ENCODE measurements at places on chromosomes 7 and 10.

DNA sequence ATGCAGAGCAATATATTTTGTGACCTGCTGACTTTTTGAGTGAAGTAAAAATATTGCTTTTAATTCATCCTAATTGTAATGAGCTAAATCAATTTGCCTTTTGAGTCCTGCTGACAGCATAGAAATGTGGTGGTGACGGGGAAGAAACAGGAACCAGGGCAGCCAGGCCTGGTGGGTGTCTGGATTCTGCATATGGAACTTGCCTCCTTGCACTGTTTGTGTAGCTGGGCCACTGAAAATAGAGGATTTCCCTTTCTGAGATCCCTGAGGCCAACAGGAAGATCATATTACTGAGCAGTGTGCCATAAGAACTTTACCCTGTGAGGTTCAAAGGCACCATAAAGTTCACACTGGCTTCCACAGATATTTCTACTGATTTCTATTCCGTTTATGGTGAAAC is 488.4 kb upstream of the AKR1E2 start:
- DNase-seq, result no peak

GRCh38 chr10:29816801-29817558 is 182.2 kb upstream of the SVIL start:
- DNase-seq, result no peak

GRCh38 chr7:134062460-134062859 is 64.7 kb upstream of the LRGUK start:
- no peak for DNase-seq

GRCh38 chr10:116265686-116266085 is 7.3 kb downstream of the GFRA1 start:
- DNase-seq, result no peak

GRCh38 chr10:133039107-133039802 is 48.5 kb upstream of the ADGRA1 start:
- DNase-seq, result no peak

DNA sequence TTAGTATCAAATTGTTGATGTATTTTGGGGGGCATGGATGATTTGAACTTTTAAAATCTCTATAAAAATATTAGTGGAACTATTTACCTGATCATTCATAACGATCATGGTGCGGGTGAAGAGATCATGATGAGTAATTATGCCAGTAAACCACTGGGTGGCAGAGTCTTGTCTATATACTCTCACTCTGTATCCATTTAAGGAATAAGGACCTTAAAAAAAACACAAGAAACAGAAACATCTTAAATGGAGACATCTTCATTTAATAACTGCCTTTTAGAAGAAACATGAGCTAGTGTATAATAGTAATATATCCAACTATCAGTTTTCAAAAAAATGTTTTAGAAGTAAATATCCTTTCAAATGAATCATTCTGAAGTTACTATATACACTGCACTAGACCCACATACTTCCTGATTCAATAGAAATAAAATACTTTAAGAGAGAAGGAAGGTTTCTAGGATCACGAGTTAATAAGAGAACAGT is 84.0 kb downstream of the NRBF2 start:
- DNase-seq, result no peak

DNA sequence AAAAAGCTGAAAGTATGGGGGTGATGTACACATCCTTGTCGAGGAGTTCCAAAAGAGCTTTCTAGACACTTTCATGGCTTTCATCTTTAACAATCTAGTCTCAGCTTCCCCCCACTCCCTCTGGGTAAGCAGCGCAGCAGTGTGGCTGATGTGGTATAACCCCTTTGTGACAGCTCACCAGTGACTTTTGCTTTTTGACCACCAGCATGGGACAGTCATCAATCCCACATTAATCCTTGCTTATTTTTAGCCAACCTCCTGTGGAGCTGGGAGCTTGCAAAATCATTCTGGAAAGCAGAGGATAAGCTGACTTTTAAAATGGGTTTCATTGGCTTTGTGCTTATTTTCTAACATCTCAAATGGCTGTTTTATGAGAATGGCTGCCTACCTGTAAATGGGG is 272.7 kb downstream of the HDAC9 start:
- DNase-seq, result no peak

- no peak for DNase-seq
Observed at GRCh38 chr10:70558871-70559810, 43.4 kb downstream of the PRF1 start.

- DNase-seq, result no peak
Observed at GRCh38 chr7:130941322-130942210, 207.6 kb upstream of the KLF14 start.

DNA sequence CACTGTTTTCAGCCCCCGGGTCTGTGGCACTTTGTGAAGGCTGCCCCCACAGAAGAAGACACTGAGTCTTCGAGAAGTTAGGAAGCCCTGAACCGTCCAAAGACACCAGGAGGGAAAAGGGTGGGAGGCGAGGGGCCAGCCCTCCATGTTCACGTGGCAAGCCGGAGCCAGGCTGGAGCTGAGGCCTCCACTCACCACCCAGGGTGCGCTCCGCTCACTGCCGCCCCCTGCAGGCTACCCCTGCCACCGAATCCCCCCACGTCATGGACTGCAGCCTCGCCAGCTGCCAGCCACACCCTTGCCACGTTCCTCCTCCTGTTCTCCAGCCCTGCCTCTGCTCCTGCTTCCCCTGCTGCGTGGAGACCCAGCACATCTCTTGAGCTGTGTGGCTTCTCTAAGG is 59.0 kb upstream of the EN2 start:
- DNase-seq, result no peak

DNA sequence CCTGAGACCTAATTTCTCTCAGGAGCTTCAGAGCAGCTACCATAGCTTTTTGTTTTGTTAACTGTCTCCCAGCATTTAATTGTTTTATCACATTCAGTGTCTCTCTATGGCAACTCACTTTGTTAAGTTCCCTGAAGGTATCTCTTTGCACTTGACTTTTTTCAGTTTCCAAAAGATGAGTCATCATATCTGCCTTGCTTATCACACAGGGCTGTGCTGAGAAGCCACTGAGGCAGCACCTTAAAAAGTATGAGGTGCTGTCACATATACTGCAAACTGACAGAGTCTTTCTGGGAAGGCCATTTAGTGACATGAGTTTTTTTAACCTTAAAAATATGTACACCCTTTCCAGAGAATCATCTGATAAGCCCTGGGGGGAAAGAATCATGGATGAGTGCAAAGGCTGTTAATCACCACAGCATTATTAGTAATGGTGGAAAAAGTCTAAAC is 56.8 kb downstream of the PPP1R3C start:
- no peak for DNase-seq

DNA sequence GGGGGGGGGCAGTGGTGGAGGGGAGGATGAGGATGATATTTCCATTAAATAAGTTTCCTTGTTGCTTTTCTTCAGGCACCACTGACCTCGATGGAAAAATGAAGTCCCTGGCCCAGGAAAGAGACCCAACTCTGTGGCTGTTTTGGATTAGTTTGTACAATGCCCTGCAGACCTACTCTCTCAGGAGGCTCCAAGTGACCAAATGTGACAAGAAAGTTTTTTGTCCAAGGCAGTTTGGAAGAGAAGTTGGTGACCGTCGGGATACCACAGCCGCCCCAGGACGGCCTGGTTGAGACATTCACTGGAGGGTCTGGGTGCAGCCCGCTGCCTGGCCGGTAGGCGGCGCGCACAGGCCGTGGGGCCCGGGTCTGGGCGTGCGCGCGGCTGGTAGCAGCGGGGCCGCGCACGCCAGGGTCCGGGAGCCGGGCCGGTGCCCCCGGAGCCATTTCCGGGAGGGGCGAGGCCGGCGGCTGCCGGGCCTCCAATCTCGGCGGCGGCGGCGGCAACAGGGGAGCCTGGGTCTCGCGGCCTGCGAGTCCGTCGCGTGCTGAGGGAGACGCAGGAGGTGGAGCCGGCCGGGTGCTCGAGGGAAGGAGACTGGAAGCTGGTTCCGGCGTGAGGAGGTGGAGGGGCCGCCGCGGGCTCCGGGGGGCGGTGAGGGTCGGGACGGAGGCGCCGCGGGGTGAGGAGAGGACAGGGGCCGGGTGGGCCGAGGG is at the start of gene SGPL1:
Gene SGPL1 (plus strand): TSS at position 445 of the 716 bp plus-strand sequence. CDS start 906 bp downstream, outside the sequence.
- DNase-seq, result no peak

GRCh38 chr7:8389593-8390261 is 43.7 kb upstream of the NXPH1 start:
- DNase-seq, result no peak

DNA sequence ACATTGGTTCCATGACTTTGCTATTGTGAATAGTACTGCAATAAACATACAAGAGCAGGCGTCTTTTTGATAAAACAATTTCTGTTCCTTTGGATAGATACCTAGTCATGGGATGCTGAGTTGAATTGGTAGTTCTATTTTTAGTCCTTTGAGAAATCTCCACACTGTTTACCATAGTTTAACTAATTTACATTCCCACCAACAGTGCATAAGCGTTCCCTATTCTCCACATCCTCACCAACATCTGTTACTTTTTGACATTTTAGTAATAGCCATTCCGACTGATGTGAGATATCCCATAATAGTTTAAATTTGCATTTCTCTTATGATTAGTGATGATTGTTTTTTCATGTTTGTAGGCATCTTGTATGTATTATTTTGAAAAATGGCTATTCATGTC is 707.0 kb downstream of the SORCS1 start:
- DNase-seq, result no peak

DNA sequence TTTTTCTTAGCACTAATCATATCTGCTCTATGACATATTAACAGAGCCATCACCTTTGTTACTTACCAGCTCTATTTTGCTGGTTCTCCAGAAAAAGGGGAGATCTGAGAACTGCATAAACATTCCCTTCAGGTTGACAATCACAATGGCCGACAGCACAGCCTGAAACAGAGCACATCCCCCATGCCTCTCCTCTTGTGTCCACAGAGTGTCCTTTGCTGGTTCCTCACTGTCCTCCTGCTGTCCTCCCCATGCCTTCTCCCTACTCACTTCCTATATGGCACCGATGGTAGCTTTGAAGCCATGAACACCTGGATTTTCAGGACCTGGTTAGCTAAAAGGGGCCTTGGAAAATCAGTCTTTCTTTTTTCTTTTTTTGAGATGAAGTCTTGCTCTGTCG is 41.8 kb downstream of the PSMC2 start:
- no peak for DNase-seq

DNA sequence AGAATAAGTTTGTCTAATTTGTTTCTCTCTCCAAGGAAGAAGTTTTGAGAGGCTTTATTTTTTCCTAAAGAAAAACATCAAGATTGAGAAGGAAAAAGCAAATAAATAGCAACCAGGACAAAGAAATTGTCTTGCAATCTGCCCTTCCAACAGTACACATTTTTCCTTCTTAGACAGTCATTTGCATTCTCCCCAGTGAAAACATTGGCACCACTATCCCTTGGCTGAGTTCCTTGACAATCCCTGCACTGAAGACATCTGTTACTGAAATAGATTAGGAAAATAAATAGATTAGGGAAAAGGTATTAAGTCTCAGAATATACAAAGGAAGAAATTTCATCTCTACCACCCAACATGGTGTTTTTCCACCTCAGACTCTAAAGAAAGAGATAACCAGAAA is 12.2 kb upstream of the TMEM243 start:
- DNase-seq, result no peak

DNA sequence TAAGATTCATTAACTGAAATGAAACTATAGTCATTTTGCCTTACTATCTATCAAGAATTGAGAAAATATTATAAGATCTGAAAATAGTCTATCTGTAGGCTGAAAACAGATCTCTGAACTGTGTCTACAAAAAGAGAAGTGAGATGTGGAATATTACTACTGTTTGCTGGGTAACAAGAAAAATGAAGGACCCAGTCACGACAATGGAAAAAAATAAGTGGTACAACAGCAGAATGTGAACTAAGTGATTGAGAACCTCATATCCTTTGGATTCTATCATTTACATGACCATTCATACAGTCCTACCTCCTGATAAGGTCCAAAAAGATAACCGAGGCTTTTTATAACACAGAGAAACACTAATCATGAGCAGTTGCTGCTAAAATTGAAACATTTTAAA is 94.3 kb downstream of the UBE2H start:
- DNase-seq, result no peak

DNA sequence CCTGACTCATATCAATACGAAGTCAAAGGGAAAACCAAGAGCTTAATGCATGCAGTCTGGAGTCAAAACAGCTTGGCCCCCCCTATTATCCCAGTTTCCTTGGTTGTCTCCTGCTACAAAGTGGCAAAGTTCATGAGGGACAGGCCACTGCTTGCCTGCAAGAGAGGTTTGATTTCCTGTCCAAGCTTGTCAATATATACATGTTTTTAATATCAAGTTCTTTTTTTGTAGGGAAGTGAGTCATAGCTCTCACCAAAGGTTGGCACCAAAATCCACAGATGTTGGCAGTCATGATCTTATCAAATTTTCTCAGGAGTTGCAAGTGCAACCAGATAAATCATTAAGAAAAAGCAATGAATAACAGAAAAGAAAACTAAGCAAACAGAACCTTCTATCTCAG is 176.8 kb downstream of the COBL start:
- DNase-seq, result no peak

DNA sequence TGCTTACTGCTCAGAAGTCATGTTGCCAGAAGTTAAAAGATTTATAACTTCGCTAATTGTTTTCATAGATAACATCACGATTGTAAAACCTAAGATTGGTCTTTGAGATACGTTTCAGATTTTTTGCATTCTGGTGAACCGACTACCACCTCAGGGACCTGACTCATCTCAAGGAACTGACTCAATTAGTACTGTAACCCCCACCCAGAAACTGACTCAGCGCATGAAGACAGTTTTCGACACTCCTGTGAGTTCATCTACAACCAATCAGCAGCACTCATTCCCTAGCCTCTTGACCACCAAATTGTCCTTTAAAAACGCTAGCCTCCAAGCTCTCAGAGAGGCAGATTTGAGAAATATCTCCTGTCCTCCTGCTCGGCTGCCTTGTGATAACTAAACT is 72.3 kb downstream of the ELMO1 start:
- DNase-seq, result no peak

- no peak for DNase-seq
Observed at GRCh38 chr7:108384716-108385483, 71.3 kb downstream of the NRCAM start.

GRCh38 chr7:44980393-44981034 is 1.7 kb upstream of the MYO1G start:
- no peak for DNase-seq

DNA sequence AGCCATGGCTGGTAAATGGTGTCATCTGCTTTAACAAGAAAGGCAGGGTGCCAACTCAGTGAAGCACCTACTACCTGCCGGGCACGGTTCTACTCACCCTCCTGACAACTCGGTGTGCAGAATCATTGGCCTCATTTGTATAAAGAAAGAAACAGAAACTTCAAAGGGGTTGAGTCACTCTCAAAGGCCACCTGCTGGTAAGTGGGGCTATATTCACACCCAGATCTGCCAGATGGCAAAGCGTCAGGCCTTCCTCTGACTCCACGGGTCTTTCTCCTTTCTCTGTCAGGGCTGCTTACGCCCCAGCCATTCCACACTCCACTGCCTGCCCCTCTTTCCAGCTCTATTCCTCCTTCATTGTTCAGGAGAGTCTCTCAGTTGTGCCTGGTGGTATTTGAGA is 309.2 kb downstream of the GFRA1 start:
- DNase-seq, result no peak

Data from AG04449 (cell line).